Right ventricle myocardium superior (tissue), 1 donor: ENCODE measurements at places on chromosomes 3 and 15. TPM values are rescaled to one million over a fixed set of nuclear protein-coding genes. Genes with fewer than 3 reads are reported as not detected.

DNA sequence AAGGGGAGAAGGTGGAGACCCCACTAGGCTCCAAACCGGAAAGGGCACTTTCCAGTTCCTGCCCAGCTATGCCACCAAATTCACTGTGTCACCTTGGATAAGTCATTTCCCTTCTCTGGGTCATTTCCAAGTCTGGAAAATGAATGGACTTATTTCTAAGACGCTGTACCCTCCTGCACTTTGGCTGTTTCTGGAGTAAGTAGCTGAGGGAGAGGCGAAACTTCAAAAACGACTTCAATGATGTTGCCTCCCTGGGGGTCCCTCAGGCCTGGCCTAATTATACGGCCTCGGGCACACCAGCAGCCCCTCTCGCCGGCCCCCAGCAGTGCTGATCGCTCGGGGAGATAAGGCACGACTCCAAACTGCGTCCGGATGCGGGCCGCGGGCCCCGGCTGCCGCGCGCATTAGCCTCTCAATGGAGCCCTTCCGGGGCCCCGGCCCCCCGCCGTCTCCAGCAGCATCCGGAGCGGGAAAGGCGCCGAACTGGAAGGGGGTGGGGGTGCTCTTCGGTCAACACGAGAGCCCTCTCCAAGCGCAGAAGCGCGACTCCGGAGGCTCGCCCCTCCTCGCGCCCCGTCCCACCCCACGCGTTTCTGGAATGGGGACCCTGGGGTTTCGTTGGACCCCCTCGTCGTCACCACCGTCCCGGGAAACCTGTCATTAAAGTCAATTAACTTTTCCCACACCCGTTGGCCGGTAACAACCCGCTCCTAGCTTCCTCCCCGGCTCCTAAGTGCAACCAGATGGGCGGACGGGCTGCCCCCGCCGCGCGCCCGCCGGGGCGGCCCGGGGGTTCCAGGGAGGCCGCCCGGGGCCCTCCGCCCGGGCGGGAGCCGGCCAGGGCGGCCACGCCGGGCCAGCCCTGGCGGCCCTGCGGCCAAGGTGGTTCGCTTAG is 4.8 kb downstream of the HES1 start:
- DNase-seq: peak; percentile 76

The PLA2G4B gene
- total RNA-seq: 3.6 TPM

GRCh38 chr3:67000009-67000408 is 1.9 kb downstream of the KBTBD8 start:
- DNase-seq: no peak

GRCh38 chr15:92664178-92664900 is 8.8 kb upstream of the FAM174B start:
- DNase-seq: no peak

- DNase-seq: peak; percentile 60
Observed at GRCh38 chr3:15316998-15317435, 15.4 kb downstream of the SH3BP5 start.

The ARRDC4 gene
- 15.0 TPM for total RNA-seq

DNA sequence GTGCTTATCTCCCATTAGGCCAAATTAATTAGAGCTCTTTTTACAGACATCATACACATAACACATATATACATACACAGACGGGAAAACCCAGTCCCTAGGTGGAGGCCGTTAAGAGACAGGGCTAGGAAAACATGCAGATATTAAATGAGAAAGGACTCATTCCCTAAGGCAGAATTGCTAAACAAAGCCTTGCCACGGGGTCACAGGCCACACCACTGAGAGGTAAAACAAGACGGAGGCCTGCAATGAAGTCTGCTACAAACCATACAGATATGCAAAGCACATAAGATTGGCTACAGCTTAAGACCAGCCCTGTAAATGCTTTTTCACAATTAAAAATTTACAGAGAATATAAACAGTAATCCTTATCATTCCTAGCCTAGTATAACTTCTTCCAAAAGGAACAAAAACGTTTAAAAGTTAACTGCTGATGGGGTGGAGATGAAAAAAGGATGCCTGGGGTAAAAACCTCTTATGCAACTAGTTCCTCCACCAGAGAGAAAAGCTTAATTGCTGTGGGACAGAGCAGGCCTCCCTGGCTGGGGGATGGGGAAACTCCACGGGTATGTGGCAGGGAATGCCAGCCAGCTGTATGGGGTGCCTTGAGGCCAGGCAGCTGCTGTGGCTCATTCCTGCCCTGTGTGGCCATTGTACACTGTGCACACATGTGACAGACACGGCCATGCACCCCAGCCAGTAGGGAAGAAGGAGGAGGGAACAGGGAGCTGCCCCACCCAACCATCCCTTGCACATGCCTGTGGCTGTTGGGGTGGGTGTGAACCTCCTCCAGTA is 481.4 kb upstream of the LMCD1 start:
- DNase-seq: no peak

DNA sequence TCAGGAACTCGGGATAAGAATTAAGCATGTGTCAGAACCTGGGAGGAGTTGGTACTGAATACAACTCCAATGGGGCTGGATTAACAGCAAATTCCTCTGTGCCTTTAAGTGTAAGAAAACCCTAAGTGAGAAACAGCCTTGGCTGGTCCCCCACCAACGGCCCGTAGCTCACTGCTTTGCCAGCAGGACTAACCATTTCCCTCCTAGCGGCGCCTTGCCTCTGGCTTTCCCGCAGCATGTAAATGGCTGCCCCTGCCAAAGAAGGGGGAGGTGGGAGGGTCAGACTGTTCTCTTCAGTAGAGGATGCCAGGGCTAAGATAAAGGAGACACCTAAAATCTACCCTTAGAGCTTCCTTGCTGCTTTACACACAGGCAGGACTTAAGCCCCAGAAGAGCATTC is 51.0 kb upstream of the SH3GL3 start:
- DNase-seq: no peak

DNA sequence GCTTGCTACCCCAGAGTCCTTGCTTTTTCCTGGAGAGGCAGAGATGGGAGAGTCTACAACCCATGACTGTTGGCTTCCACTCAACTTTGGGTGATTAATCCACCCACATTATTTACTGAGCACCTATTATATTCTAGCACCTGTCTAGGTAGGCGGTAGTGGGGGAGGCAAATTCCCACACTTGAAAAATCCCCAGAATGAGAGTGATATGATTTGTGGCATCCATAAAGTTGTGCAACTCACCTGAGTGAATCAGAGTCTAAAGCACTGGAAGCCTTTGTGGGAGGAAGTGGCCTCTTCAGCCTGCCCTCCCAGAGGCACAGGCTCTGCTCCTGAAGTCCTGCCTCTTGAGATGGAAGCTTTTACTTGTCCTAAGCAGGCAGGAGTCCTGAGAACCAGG is 40.4 kb upstream of the CTNNB1 start:
- DNase-seq: no peak

DNA sequence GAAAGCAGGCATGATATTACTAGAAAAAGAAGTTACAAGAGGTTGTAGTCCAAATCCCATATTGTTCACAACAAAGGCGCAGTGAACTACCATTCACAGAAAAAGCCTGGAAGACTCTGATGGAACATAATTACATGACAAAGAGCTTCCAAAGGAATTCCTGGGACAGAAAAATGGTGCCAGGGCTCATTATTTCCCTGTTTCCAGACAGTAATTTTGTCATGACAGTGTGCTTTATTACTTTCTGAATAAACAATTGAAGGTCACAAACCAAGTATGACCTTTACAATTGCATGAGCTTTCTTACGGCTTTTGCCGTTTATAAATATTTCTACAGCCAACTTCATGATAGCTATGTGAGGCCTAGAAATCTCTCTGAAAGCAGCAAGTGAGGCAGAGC is 61.0 kb downstream of the CYFIP1 start:
- no peak for DNase-seq

DNA sequence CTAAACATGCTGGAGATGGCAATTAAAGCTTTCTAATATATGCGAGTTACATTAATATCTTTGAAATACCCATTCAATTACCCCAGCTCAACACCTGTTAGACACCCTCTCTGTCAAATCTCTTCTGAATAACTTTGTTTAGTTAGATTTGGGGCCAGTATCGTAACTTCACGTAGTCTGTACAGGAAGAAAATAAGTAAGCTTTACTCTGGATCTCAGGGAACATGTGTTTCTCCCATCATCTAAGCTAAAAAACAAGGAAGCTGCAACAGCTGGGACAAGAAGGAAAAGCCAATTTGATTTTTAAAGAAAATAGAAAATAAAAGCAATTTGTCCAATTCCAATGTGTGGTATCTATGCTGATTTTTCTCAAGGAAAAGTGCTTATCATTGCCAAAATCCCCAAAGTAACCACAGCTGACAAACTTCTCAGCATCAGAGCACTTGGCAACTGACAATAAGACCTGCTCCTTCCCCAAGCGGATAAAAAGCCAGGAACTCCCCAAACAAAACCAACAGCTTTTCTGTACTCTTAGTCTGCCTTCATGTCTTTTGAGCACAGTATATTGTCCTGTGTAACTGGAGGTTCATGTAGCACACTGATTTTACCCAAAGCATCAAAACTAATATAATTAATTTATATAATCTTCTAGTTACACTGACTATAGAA is 279.1 kb downstream of the ZBTB20 start:
- DNase-seq: no peak

- DNase-seq: no peak
Observed at GRCh38 chr3:115685097-115685496, 61.8 kb downstream of the GAP43 start.

DNA sequence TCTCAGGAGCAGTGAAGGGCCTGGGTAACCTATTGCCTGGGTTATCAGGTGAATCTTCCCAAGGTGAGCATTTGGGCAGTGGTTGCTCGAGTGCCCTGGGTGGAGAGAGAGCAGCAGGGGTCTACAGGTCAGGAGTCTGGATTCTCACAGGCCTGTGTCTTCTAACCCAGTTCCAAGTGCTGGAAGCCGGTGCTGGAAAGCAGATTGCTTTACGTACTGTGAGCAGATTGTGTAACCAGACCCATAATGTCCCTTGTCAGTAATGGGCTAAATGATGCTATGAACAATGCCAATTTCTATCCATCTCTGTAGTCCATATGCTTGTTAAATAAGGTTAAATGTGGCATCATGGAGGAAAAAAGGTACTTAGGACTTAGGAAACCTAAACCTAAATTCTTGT is 106.5 kb downstream of the TPRG1 start:
- no peak for DNase-seq

DNA sequence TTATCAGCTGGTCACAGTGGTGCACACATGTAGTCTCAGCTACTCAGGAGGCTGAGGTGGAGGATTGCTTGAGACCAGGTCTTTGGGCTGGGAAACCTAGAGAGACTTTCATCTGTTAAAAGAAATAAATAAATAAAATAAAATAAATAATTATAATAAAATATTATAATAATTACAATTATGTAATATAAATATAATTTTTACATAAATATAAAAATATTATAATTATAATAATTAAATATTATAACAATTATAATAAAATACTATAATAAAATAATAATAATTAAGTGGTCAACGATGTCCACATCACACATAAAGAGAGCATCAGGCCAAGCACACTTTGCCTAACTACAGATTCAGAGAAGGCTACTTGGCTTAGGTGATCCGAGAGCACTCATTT is 14.6 kb downstream of the QRICH1 start:
- no peak for DNase-seq

DNA sequence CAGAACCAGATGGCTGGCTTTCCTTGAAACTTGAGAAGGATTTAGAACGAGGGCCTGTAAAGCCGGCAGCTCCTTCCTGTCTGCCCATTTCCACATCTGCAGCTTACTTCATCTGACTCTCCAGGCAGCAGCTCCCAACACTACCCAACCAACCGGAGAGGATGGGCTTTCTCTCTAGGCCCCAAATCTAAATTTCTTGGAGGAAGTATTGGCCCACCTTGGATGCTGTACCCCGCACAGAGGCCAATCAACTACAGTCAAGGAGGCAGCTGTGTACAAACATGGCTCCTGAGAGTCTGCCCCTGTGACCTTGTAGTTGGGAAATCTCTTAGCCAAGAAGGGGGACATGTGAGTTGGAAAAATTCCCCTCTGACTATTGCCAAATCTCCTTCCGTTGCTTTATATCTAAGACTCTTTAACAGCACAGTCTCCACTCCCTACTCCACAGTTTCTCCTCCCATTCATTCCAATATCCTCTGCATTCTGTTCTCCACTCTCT is 8.0 kb upstream of the ACAP2 start:
- no peak for DNase-seq

The TRIM42 gene
- total RNA-seq: not detected

DNA sequence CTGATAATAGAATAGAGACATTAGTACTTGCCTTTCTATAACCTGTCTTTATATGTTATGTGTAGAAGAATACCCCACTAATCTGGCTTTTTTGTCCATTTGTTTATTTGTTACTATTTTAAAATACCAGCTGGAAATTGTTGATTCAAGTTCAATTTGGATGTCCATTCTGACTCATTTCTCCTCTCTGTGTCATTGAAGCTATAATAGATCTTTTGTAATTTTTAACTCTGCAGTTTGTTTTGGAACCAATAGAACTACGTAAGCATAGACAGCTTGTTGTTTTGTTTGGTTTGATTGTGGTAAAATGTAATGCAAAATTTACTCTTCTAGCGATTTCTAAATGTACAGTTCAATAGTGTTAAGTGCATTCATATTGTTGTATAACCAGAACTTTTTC is 390.4 kb downstream of the ZIC1 start:
- no peak for DNase-seq
